ENCODE measurements at places on chromosomes 2 and 18.

- no peak for DNase-seq
Measured at GRCh38 chr2:216183462-216183861, 74.3 kb downstream of the XRCC5 start.

DNA sequence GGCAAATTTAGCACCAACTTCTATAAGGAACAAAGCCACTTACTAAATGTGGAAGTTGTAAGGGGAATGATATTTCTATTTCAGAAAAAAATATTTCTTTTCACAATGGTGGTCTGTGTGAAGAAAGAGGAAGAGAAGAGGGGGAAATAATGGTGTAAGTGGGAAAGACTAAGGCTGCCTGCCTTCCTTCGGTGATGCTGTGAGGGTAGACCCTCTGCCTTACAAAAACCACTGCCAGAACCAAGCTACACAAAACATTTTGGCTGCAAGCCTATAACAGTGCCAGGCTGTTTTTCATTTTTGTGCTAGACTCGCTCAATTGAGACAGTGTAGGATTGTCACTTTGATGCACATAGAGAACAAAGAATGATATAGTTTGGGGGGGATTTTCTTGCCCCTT lies 286.6 kb downstream of the ZEB2 start:
- DNase-seq: no peak

GRCh38 chr2:47404356-47404755 lies 1.4 kb downstream of the MSH2 start:
- DNase-seq: no peak

DNA sequence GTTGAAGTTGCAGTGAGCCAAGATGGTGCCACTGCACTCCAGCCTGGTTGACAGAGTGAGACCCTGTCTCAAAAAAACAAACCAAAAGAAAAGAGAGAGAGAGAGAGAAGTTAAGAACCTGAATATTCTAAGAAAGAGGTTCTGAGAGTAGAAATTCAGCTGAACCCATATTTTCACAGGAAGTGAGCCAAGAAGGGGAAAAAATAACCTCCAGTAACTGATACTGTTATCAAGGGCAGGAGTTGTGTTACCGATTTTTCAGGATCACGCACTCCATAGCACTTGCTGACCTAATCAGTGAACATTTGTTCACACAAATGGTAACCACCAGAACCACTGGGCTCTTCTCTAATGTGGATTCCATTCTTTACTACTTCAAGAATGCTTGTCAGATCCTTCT lies 39.1 kb upstream of the BZW1 start:
- DNase-seq: no peak

- DNase-seq: no peak
Measured at GRCh38 chr2:129801575-129801974, 177.9 kb upstream of the RAB6C start.

- DNase-seq: no peak
Measured at GRCh38 chr2:182545420-182546167, 118.8 kb upstream of the PDE1A start.

GRCh38 chr18:6331872-6332271 lies 82.8 kb downstream of the L3MBTL4 start:
- DNase-seq: no peak
